Ovary (tissue), 10 donors: ENCODE measurements at places on chromosomes 1 and 21.

- no peak for DNase-seq
These were observed 25.2 kb downstream of the PDE4B start for GRCh38 chr1:65817891-65818290.

- no peak for DNase-seq
These were observed 753.6 kb upstream of the TPTE start for GRCh38 chr21:9767592-9768375.

DNA sequence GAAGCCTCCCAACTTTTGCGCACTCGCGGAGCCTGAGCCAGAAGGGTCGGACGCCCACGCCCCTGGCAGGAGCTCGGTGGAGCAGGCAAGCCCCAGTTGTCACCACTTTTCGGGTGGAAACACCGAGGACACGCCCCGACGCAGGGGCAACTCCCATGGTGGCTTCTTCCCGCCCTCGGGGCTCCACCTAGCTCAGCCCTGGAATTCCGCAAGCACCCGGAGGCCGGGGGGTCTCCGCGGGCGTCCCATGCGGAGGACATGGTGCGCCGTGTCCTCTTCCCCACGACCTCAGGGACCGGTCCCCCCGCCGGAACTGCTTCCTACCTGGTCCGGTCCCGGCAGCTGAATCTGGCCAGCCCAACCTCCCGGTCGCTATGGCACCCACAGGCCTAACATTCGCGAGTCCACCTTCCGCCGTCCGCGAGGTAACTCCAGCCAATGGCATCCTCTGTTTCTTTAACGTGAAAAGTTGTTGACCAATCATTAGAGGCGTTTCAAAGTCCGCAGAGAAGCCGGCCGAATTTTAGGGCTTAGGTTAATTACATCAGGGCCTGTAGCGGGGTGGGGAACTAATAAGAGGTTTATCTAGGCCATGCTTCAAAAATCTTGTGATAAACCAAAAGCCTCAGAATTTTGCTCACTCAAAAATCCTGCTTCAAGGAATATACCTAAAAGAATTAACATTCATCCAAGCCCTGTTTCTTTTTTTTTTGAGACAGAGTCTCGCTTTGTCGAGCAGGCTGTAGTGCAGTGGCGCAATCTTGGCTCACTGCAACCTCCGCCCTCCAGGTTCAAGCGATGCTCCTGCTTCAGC, at the start of gene STPG1:
STPG1 (minus strand) TSS at position 433 of the 814 bp plus-strand sequence. CDS start 12,394 bp downstream, outside the sequence.
- DNase-seq = peak; percentile 76

GRCh38 chr1:42163114-42163513, 1.4 kb downstream of the GUCA2A start:
- DNase-seq = no peak

DNA sequence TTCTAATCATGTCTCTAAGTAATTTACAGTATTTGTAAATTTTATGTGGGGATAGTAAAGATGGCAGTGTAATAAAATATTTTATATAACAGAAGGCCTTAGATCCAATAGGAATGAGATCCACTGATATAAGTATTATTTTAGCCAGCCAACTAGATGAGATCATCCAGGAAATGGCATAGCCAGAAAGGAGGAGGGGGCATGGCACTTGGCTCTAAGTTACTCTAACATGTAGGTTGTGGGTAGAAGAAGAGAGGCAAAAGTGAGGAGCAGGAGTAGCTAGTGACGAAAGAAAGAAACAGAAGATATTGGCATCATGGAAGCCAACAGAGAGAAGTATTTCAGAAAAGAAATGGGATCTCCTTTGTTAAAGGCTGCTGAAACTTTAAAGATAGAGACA, 426.1 kb downstream of the PTPRC start:
- no peak for DNase-seq

DNA sequence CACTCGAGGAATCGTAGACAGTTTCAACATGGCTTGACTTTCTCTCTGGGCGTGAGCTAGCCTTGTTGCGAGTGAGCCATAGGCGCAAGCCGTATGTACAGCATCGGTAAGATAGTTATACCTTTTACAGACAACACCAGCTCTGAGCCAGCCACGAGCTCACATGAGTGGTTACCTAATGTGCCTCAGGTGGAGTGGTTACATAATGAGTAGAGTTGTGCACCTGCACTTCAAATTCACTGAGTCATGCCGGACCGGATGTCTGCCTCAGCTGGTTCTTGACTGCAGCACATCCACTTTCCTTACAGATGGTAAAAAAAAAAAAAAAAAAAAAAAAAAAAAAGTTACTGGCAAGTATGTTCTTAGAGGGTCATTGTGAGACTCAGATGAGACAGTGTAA, 360.4 kb upstream of the NR5A2 start:
- no peak for DNase-seq

DNA sequence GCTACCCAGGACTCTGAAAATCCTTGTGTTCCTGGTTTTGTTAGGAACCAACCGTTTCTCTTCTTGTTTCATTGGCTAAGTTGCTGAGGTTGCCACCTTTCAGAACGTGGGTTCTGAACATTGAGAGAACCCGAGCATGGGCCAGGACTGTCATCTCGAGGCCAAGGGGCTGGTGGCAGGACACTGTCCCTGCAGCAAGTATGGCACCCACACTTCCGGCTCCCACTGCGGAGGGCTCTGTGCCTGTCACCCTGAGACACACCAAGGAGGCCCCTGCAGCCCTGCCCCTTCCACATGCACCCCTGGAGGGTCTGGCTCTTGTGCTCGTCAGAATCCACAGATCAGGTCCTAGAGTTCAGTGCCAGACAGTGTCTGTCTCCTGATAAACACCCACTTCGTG, 39.1 kb upstream of the LRRC3 start:
- no peak for DNase-seq

- DNase-seq = no peak
These were observed 64.2 kb upstream of the SMYD2 start for GRCh38 chr1:214216779-214217178.

DNA sequence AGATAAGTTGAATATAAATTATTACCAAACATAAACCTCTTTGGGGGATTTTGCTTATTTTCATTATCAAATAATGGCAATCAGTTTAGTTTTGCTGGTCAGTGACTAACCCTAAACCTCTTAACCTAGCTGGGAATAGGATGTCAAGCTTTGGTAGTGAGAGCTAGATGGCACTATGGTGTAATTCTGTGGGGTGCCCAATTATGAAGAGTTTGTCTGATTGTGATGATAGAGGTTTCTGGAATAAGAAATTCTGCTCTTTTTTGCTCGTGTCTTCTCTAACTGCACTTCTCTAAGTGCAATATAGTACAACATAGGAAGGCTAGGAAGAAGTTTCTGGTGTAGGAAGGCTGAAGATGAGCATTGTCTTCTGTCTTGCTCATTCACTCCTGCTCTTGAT, 59.8 kb downstream of the XCL1 start:
- no peak for DNase-seq

GRCh38 chr1:3060127-3060526, 8.9 kb upstream of the PRDM16 start:
- no peak for DNase-seq

DNA sequence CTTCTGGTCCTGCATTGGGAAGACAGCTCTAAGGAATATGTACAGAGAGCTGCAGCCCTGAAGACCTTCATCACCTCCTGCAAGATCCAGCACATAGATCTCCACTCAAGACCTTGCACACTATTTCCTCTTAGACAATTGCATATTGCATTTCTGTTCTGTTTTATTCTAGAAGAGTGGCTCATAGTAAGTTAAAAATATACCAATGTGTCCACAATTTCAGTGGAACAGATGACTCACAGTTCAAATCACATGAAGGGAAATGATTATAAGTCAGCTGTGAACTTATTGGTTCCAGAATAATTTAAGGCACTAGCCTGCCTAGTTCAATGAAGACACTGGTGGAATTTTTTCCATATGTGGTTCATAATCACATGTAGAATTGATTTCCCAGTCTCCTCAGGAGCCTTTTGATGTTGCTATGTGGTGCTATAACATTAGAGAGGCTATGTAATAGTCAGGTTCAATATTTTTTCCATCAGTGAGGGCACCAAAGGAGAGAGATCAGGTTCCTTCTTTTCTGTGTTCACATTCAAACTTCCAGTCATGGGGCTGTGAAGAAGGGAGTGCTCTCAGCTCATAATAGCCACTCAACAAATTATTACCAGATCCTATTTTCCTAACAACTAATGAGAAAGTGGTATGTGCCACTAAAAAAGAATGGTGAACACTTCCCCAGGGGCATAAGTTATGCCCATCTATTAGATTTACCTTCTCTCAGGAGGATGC, 9.8 kb upstream of the AK5 start:
- no peak for DNase-seq

DNA sequence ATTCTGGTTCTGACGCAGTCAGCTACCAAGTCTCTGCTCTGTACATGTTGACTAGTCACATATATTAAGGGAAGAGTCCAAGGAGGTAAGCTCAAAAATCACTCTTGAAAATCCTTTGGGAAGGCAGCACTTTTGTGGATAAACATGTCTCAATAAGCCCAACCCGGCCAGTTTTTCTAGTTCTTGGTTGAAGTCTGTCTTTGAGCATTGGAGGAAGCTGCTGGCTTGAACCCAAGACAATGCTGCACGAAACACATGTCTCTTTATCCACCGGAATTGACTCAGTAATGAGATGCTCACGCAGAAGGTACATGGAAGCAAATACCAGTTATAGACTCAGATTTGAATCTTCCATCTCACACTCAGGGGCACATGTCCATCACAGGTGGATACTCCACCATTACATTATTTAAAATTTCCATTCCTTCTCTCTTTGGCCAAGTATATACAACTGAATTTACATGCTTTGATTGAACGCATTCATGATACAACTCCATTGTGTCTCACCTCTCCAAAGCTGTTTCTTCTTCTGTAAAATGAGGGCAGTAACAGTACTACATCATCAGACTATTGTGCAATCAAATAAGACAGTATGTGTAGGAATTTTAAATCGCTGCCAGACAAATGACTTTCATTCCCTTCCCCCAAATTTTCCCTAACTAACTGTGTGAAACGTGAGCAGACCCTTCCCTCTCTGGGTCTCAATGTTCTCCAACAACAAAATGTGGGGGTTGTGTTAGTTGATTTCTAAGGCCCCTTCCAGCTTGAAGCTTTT, 9.6 kb upstream of the GUCA2A start:
- DNase-seq = no peak

GRCh38 chr1:56135864-56136147, 443.6 kb downstream of the PLPP3 start:
- no peak for DNase-seq

DNA sequence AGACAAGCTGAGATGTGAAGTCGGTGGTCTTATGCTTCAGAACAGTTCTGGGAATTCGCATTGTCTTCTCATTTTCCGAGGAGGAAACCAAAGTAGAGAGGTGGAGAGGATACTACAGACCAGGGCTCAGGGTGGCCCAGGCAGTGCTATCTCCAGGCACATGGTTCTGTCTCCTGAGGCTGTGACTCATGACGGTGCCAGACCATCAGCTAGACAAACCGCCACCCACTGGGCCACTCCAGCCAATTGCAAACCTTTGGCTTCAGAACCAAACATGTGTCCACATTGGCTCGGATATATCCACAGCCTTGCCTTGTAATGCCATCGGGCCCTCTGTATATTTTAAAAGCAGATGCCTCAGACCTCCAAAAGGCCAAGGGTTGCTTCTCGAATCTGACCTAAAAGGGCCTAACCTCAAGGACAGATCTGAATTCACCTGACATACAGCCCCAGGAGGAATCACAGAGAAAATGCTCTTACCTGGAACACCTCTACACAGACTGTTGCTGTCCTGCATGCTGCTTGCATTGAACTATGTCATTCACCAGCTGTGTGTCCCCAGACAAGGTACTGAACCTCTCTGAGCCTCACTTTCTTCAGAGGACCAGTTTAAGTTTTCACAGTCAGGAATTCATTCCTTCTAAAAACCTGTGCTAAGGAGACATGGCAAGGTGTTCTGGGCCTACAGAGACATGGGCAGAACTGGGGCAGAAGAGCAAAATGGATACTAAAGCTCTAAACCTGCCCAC, 224.9 kb upstream of the JUN start:
- DNase-seq = peak; percentile 28

DNA sequence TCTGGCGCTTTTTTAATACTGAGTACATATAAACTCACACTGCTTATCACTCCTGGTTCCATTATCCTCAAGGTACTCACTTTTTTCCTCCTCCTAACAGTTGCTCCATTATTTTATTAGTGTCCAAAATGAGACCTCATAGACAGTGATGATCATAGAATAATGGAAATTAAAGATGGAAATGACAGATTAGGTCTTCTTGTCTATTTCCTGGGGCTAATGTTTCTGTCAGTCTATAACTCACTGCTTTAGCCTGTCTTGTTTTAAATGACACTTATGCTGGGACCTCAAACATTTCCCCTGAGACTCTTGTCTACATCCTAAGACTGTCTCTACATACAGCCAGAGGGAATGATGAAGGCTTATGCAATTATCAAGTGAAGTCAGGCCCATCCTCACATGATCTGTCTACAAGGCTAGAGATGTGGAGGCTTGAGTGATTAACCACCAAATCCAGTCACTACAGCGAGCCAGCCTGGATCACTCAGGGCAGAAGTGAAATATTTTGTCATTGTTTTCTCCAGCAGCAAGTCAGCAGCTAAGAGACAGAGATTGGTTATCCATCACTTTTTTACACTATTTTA, 152.1 kb downstream of the ASTN1 start:
- DNase-seq = no peak

- DNase-seq = no peak
These were observed 15.8 kb upstream of the CENPF start for GRCh38 chr1:214587165-214587564.

DNA sequence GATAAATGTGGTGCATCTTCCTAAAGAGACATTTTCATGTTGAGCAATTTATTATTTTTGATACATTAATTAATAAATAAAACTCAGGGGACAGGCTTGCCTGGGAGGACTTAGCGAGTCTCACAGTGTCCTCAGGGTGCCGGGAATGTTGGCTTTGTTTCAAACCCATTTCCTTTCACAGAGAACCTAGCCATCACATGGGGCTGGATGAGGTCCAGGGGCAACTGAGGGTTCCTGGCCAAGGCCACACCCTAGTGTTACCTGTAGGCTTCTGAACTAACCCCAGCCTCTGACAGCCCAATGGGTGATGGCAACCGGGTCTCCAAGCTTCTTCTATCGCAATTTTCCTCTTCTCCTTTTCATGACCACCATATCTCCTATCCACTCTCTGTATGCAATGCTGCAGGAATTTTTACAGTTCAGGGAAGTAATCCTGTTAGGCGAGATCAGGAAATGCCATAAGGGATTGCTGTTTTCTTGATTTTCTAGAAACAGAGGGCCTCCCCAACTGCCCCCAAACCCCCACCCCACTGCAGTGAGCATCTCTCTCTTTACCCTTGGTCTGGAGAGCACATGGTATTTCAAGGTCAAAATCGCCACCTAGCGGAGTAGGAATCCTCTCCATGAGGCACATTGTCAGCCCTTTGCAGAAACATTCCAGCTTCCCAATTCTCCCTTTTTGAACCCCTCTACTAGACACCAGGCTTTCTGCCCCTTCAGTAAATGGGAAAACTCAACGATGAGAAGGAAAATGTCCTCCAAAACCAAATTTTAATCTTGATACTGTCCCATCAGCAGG, 22.1 kb upstream of the SMYD3 start:
- DNase-seq = no peak

DNA sequence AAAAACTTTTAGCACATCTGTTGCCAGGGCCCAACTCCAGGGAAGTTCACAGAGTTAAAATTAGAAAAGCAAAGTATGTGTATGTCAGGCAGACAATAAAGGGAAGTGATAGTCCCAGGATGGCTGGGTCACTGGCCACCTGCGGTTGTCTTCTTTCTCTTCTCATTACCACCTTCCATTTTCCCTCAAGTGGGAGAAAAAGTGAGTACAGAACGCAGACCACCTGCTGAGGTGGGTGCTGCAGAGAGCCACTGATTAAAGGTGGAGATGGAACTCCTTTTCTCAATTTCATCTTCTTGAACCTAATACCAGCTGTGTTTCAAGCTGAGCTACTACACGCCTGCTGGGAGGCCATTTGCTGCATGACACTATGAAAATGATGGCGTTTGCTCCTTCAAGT, 88.8 kb upstream of the PDE4B start:
- DNase-seq = no peak

GRCh38 chr21:17858747-17859146, 39.6 kb upstream of the C21orf91 start:
- DNase-seq = no peak
